Stimulated activated naive CD8-positive, alpha-beta T cell treated with anti-CD3 and anti-CD28 coated beads, Interleukin-15, amount 100 ng/mL, for 72 hours (primary cell): ENCODE measurements at places on chromosomes 3 and 15.

- DNase-seq, result peak; percentile 99
Observed at GRCh38 chr3:160449636-160450598, at the start of gene TRIM59. TRIM59 (minus strand) TSS chr3:160449786; CDS start chr3:160439183, 10,603 bp downstream.

GRCh38 chr15:77002954-77003912 lies 8.3 kb downstream of the PSTPIP1 start:
- DNase-seq, result peak; percentile 84

- DNase-seq, result no peak
Observed at GRCh38 chr3:130374033-130374432, 28.6 kb downstream of the COL6A5 start.

DNA sequence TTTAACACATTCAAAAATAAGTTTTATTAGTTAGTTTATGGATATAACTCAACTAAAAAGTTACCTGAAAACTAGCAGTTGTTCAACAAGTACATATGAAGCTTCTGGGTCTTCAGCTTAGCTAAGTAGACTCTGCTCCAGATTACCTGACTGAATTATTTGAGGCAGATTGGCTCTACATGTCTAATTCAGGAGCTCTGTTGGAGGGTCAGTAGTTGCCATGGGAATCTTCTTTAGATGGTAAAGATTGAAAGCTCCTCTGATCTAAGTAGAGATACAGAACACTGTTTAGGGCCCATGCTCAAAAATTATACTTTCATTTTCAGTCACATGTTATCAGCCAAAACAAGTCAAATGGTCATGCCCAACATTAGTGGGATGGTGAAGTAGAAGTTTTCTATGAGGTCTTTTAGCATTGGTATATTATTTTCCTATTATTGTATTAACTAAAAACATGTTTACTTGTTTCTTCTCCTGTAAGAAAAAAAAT lies 1476.9 kb downstream of the OTOL1 start:
- DNase-seq, result no peak

- no peak for DNase-seq
Observed at GRCh38 chr3:59391131-59391530, 341.3 kb upstream of the CFAP20DC start.

DNA sequence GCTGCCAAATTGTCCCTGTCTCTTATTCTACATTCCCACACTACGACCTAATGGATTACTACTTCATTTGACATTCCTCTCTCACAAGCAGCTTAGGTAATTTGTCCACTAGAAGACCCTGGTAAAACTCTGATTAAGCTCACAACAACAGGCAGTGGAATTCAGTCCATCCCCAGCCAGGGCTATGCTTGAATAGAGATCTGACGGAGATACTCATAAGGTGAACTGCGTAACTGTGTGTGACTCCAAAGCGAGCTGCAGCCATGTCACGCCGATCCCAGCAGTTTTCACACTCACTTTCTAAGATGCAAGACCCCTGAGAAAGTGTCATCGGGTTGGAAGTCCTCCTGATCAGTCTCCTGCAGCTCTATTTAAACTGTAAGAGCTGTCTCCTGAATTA lies 25.7 kb upstream of the ROBO2 start:
- DNase-seq, result no peak

DNA sequence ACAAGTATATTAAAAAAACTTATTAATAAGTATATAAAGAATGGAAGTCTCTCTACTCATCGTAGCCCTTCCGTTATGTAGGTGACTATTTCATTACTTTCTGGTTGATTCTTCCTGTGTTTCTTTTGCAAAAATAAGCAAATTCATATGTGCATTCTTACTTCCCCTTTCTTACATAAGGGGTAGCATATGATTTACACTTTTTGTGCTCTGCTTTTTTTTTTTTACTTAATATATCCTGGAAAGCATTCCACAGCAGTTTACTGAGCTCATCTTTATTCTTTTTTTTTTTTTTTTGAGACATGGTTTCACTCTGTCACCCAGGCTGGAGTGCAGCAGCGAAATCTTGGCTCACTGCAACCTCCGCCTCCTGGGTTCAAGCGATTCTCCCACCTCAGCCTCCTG lies 12.9 kb downstream of the SCAMP5 start:
- DNase-seq, result no peak

DNA sequence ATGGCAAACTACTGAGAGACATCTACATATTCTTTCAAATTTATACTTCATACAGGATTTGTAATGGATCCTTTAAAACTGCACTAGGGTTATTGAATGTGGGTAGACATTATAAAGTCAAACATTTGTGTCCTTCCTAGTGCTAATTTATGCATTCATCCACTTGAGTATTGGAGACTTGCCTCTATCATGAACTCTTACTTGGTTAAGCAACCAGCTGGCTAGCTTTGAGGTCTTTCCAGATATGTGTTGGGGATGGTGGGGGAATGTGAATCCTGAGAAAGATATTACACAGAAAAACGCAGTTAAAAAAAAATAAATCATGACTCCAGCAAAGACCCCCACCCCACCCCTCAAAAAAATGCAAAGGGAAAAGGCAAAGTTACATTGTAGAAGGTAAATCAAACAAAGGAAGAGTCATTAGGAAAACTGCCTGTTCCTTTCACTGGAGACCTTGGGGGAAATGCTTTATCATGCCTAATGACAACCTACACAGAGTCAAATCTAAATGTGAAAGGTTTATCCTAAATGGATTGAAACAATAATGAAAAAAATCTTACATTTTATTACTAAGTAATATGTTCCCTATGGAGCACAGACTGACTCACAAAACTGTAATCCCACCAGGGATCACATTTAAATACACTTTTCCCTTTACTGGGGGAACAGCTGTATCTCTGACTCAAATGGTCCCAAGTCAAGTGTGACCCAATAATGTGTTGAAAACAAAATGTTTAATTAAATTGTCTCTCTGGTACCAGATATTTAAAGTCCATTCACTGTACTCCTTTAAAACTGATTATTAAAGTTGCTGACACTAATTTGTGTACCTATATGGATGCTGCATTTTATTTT lies 522.3 kb downstream of the ROBO1 start:
- no peak for DNase-seq

GRCh38 chr15:67407786-67408185 lies 113.1 kb upstream of the C15orf61 start:
- DNase-seq, result no peak

DNA sequence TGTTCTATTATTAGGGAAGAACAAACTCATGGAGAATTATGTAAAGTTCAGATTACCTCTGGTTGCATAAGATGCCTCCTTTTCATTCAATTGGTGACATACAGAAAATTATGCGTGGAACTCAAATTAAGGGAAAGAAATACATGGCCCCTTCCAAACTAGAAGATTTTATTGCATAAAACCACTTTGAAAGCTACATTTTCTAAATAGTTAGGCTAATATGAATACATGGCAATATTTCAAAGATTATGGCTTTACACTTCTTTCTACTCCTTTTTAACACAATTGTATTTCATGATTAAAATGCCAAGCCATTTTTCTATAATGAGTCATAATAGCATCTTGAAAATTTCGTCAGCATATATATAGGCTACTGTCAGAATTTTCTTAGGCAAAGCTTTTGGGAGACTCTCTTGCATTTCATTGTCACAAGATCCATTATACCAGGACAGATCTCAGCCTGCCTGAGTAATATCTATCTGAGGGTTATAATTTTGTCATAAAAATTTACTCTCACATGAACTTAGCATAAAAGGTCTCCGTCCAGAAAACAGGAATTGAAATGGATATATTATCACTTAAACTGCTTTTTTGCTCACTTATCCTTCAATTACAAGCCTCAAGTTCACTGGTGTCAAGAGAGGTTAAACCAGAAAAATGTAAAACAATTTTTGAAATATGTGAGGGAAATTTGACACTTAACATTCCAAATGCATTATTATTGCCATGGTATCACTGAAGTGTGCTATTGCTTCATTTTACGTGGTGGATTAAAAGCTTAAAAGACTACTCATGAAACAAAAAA lies 37.1 kb downstream of the CPA3 start:
- no peak for DNase-seq

GRCh38 chr3:52779011-52779836 lies 1.8 kb downstream of the ITIH1 start:
- no peak for DNase-seq

DNA sequence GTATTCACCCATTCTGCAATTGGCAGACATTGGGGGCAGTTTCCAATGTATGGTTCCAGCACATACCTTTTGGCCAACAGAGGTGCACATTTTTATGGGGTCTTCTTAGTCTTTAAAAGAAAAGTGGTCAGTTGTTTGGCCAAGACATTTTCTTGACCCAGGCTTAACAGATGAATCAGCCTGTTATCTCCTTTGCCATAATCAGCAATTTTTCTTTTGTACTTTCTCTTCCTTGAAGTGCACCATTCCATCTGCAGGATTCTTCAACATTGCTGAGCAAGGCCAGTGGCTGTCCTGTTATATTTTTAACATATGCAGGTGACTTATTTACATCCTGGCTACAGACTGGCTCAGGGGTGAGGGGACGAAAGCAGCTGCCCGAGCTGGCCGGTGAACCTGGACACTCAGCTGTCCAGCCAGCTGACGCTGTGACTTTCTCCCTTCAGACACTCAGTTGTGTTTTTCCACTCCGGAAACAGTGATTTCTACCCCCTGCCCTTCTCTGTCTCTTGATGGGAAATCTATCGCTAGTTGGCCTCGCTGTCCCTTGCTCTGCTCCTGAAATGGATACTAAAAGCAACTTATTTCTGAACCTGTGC lies 96.5 kb upstream of the TNFAIP8L3 start:
- no peak for DNase-seq

DNA sequence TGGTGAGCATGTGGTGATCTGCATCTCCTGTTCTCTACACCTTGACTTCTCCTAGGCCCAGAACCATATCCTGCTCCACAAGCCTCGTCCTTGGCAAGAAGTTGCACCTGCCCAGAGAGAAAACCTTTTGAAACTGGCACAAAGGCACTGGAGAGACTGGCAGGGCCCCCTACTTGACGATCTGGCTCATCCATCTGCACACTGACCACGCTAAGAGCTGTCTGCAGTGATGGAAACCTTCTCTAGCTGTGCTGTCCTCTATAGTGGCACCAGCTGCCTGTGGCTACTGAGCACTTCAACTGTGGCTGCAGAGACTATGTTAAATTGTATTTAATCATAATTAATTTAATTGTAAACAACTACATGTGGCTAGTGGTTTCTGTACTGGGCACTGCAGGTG lies 26.2 kb upstream of the SRP14 start:
- DNase-seq, result no peak

DNA sequence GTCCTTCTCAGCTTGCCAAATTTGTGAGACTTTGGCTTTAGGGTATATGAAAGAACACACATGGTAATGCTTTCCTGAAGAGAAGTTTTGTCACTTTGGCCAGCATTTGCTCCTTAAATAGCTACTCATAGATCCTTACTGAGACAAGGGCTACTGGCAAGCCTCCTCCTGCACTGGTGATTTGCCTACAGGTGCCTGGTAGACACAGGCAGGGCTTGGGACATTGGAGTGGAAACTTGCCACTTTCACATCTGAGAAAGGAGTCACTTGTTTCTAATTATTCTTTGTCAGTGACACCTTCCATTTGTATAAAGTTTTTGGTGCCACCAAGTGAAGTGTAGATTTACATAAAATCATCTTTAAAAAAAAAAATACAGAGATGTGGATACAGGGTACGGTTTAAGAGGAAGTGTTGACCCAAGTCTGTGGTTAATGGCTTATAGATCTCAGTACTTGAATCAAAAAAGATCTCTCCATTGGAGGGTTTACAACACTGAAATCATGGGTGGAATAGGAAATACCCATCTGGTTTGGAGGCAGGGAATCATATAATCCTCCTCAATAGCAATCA lies 132.8 kb upstream of the GADL1 start:
- no peak for DNase-seq

- no peak for DNase-seq
Observed at GRCh38 chr15:48119277-48119676, 1.5 kb upstream of the SLC24A5 start.

GRCh38 chr3:131608296-131608695 lies 105.5 kb upstream of the MRPL3 start:
- DNase-seq, result no peak

- DNase-seq, result peak; percentile 26
Observed at GRCh38 chr3:15241341-15241740, 35.3 kb downstream of the CAPN7 start.

DNA sequence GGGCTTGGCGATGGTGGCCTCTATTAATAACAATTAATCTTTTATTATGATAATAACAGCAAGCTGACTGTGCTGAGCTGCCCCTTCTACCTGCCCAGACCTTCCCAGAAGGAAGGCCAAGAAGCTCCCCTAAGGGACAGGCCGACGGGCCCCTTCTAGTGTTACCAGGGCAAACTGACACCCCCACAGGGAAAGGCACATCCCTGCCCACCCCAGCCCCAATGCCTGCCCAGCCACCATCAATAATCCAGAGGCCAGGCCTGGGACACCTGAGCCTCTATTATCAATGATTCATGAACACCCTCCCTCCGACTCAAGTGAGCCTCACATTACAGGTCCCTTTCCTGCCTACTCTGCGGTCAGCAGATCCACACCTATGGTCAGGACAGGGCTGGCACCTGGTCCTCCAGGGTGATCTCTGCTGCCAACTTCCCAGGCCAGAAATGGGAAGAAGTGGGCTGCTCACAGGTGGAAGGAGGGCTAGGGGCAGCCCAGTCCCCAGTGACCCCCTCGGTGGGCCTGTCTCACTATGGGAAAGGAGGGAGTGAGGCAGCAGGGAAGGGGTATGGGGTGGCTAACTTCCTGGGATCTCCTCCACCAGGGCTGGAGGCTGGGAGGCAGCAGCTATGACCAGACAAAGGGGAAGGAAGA lies 1.8 kb downstream of the TWF2 start:
- no peak for DNase-seq

- DNase-seq, result peak; percentile 57
Observed at GRCh38 chr15:85689729-85690128, 105.0 kb downstream of the KLHL25 start.

GRCh38 chr3:177358977-177359592 lies 161.8 kb upstream of the TBL1XR1 start:
- peak; percentile 62 for DNase-seq

DNA sequence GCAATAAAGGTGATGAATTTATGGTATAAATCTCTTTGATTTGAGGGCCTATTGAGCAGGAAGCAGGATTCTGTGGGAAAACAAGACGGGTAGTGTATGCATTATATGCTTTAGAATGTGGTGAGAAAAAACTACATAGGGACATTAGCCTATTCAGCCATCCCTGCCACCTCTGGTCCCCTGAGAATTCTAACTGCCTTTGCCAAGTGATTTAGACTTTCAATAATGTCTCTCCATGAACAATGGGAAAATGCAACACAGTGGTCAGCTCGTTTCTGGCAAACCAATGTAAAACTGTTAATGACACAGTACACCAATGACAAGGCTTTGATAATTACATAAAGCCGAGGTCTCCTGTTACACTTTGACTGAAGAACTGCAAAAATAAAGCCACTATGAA lies 314.7 kb upstream of the CNTN4 start:
- DNase-seq, result no peak

DNA sequence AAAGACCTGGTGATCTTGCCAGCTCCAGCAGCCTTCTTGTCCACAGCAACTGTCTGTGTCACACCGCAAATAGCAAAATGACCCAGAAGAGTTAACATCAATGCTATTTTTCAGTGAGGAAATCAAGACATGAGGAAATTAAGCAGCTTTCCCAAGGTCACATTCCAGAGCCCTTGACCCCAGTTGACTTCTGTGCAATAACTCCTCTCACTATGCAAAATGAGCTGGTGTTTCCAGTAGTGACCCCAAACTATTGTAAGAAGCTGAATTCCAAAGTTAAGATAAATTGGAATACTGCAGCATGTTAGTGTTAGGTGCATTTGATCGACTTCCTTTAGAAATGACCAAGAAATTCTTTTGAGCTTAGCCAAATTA lies 172.8 kb upstream of the SNTN start:
- no peak for DNase-seq

- no peak for DNase-seq
Observed at GRCh38 chr3:195119461-195120266, 151.3 kb downstream of the XXYLT1 start.
